Occipital lobe (tissue), 3 donors: ENCODE measurements at places on chromosomes 4 and X.

- no peak for DNase-seq
These were observed 11.3 kb downstream of the MAGEA1 start for GRCh38 chrX:153190381-153190780.

GRCh38 chr4:153434190-153434589, 32.0 kb upstream of the TMEM131L start:
- DNase-seq = no peak

- no peak for DNase-seq
These were observed 4.2 kb upstream of the LEF1 start for GRCh38 chr4:108172753-108173598.

DNA sequence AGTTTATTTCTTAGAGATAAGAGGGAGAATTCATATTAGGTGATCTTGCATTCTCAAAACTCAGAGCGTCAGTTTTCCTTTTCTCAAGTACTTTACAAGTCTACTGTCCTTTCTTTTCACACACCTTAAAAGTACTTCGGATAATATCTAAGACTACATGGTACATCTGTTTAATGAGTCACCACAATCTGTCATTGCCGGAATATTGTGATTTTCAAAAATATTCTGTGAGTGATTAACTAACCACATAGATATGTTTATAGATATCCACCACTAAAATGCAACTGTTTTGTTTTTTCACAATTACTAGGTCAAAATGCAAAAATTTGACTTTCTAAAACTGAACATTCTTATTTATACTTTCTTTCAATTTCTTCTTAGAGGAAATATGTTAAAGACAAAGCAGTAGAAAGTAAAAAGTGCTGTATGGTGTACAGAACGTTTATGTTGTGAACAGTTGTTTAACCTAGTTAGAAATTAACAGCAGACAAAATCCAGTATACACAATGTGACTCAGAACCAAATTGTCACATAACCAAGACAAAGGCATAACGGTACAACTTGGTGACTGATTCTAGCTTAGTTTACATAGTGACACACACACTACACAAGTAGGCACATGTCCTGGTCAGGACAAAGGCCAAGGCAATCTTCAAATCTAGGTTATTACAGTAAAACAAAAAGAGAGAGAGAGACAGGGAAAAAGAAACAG, 482.9 kb downstream of the NAF1 start:
- no peak for DNase-seq

GRCh38 chrX:56762220-56762619, 33.2 kb downstream of the NBDY start:
- no peak for DNase-seq

DNA sequence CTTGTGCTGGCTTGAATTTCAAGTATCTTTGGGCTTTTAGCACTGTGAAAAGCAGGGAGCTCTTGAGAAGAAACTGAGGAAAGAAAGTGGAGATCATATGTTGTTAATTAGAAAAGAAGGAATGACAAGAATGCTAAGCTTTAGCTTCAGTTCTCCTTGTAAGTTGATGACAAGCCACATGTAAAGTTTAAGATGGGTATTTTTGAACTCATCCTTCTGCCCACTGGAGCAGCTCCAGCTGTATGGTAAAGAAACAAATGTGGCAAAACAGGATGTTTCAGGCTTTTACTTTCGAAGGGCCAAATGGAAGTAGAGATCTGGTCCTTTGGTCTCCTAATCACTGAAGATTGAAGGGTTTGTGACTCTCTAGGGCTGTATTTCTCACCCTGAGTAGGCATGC, 137.8 kb downstream of the GUCY2F start:
- no peak for DNase-seq

DNA sequence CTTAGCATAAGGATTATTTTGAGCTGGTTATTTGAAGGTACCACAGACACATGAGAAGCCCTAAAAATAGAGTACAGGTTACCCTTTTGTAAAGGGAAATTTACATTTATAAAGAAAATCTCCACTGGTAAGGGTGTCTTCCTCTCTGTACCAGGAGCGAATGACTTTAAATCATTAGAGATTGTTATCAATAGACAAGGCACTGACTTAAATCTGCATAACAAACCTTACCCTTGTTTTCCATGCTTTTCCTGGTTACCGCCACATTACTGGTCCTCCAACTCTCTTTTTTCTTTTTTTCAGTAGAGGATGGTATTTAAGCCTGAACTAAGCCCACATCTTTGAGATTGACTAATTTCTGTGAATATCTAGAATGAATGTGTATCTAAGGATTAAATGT, 129.8 kb downstream of the SLC7A11 start:
- no peak for DNase-seq

- no peak for DNase-seq
These were observed 12.2 kb downstream of the KLHL34 start for GRCh38 chrX:21645886-21646285.

- DNase-seq = no peak
These were observed 175.4 kb downstream of the FAT4 start for GRCh38 chr4:125489952-125490690.

GRCh38 chrX:127764674-127765073, 287.5 kb downstream of the ACTRT1 start:
- DNase-seq = no peak

DNA sequence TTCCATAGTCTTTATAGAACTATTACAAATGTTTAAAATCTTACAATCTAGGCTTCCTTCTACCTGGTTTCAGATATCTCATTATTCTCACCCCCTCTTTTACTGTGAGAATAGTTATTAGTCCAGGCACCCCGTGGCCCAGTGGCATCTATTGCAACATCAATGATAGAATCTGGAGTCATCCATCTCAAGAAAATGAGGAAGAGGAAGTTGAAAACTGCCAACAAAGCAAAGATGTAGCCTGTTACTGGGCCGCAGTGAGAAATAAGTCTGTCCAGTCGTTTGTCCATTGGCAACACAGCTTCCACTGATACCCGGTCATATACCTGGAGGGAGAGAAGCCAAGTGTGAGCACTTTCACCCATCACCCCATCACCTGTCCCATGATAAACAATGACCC, 6.0 kb upstream of the ASB11 start:
- DNase-seq = no peak

DNA sequence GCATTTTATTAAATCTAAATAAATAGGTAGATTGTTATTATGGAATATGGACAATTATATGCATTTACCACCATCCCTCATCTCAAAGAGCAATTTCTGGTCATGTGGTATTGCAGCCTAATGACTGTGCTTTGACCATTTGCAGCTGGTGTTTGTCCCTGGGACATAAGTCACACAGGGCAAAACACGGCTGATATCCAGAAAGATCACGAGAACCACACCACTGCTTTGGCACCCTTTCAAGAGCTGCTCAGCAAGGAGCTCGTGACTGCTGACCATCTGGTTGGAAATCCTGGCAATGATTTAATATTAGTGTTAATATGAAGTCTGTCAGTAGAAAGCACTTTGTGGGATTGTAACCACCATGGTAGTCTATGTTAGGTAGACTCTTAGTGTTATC, 545.0 kb downstream of the GBA3 start:
- no peak for DNase-seq

DNA sequence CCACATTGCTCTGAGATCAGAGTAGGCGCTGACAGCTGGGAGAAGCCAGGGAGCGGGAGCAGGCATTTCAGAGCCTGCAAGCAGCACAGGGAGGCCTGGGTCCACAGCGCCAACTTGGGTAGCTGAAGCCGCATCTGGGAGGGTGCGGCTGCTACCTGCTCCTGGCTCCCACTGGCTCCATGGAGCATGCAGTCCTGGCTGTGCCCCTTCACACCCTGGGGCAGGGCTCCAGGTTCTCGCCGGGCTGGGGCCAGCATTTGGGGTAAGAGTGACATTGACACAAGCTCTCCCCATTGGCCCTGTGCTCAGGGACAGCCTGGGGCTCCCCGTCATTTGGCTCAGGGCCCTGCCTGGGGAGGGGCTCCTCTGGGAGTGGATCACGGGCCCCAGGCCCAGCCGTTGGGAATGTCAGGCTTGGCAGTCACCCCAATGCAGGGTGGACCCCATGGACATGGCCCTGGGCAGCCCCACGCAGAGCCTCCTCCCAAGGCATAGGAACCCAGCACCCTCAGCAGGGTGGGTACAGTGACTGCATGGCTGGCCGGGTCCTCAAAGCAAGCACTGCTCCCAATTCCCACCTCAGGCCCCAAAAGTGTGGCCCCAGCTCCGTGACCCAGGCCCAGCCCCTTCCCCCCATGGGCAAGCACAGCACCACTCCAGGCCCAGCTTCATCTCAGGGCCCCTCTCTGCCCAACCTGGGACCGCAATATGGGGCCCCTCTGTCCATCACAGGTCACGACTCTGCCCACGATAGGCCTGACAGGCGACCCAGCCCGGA, 82.4 kb downstream of the PRDM5 start:
- DNase-seq = no peak

- DNase-seq = no peak
These were observed at the start of gene CXCL8 for GRCh38 chr4:73740353-73740778. Gene CXCL8, plus strand, starts transcription at chr4:73740569. Its CDS starts 90 bp downstream, at chr4:73740659.

DNA sequence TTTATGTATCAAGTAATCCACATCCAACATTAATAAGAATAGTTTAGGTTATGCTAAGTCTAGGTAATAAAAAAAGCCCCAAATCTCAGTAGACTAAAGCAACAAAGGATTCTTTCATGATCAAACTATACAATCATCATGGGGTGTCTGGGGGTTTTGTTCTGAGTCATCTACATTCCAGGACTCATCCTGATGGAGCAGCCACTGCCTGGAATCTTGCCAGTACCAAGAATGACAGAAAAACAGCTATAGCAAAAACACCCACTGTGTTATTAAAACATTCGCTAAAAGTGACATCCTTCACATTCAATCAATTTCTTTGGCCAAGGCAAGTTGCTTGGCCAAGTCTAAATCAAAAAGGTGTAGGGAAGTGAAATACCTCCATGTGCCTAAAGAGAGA, 3.9 kb upstream of the ARHGEF38 start:
- no peak for DNase-seq

- no peak for DNase-seq
These were observed 11.7 kb upstream of the TMEM184C start for GRCh38 chr4:147605499-147605898.

GRCh38 chr4:5887011-5887360, 5.9 kb downstream of the CRMP1 start:
- DNase-seq = no peak

GRCh38 chrX:39174772-39175417, 373.6 kb downstream of the MID1IP1 start:
- no peak for DNase-seq

GRCh38 chr4:112735474-112735951, 98.6 kb downstream of the LARP7 start:
- DNase-seq = no peak

DNA sequence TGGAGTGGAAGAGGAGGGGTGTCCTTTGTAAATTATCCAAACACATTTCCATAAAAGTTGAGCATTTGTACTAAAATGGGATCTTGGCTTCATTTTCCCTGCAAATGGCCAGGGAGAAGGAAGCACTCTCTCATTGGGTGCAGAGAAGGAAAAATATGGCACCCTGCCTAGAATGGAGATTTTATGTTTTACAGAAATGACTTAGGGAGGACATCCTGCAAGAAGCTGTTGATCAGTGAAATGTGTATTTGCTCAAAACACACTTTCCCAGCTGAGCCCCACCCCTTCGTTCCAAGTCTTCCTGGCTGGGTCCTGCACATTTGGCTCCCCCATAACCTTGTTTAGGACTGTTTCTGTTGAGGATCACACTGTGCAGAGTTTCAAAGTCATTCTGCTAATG, 213.5 kb upstream of the TAPT1 start:
- no peak for DNase-seq

DNA sequence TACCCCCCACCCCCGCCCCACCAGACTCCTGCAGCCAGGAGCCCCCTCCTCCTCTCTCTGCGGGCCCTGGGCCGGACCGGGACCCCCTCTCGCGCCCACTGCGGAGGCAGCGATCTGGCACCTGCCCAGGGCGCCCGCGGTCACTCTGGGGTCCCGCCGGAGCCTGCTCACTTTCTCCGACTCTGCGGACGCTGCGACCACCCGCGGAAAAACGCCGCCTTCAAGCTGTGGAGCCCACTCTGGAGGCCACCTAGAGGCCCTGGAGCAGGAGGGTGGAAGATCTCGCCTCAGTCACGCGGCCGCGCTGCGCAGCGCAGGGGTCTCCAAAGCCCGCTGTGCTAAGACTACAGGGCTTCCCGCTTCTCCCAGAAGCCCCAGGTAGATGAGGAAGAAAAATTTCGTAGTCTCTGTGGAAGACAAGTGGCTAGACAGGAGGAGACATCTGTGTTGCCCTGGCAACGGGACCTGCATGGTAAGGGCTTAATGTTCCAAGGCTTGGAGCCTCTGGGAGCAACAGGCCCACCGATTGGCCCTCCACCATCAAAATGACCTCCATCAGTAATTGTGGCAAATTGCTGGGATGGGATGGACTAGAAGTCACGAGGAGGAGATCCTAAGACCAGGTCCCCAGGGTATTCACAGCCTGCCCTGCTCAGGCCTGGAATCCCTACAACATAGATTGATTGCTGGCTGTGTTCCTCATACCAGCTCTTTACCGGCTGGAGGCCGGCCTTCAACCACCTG, at the start of gene PNMA6F:
Gene PNMA6F, minus strand, starts transcription at position 387 of the 744 bp plus-strand sequence. CDS start 1,093 bp downstream, outside the sequence.
- DNase-seq = no peak

DNA sequence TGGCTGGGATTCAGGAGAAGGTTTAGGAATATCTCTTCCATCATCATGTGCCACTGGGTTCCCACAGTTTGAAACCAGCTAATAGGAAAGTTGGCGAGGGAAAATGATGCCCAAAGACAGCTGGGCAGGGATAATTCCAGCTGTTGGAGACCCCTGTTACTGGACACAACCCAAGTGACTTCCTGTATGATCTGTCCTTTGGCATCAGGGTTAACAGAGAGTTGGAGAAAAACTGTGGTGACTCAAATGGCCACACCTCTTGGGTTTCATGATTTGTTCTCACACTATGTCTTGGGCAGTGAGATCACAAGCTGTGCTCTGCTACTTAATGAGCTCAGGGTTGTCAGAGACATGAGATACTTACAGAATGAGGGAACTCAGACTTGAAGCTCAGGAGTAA, 3.8 kb downstream of the FGF16 start:
- no peak for DNase-seq

DNA sequence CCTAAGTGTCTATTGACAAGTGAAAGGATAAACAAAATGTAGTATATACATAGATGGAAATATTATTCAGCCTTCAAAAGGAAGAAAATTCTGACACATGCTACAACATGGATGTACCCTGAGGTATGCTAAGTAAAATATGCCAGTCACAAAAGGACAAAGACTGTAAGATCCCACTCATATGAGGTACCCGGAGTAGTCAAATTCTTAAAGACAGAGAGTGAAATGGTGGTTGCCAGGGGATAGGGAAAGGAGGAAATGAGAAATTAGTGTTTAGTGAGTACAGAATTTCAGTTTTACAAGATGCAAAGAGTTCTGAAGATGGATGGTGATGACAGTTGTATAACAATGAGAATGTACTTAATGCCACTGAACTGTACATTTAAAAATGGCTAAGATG, 102.3 kb upstream of the NAP1L5 start:
- no peak for DNase-seq

DNA sequence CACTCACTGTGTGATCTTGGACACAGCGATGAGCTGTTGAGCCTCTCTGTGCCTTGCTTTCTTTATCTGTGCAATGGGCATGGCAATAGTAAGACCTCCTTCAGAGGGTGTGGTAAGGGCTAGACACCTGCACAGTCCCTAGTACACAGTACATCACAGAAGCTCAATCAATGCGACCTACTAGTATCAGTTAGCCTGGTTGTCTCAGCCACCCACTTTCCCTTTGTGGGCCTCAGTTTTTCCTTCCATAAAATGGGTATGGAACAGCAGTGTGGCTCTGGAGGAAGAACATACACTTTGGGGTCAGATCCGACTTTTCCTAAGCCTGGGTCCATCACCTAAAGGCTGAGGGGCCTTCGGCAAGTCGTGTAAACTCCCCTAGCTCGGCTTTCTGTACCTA, 3.5 kb upstream of the HTRA3 start:
- no peak for DNase-seq
